ENCODE measurements at places on chromosomes 6 and 20.

DNA sequence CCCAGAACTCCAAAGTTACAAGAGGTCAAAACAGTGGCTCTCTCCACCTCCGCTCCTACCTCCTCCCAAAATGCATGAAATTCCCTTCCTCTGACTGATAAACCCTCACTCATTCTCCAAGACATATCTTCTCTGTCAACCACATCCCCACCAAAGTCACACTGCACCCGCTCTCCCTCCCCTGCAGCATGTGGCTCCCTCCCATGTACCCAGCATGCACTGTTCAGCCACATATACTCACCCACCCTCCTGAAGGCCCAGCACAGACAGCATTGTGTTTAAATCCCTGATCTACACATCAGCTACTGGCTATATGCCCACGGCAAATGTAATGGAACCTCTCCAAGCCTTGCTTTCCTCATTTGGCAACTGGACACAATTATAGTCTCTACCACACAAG lies 5.5 kb upstream of the POU5F1 start:
- no peak for DNase-seq

- peak; percentile 86 for DNase-seq
Measured at GRCh38 chr20:59598625-59599310, 5.6 kb upstream of the PHACTR3 start.

DNA sequence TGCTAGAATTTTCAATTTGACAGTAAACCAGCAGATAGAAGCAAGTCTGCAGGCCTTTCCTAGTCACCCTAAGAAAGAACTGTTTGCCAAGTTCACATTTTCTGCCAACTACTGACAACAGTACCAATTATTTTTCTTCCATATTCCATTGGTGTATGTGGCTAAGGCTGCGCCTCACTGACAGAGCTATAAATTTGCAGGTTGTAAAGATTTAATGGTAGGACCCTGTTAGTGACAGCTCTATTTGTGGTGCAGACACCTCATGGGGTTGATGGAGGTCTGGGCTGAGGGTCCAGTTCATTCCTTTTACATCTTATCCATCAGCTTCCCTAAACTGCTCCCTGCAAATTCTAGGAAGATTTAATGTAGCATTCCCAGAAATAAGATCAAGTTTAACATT lies 228.5 kb downstream of the FRK start:
- DNase-seq, result no peak

- no peak for DNase-seq
Measured at GRCh38 chr6:111631903-111632460, 26.3 kb upstream of the TRAF3IP2 start.

- no peak for DNase-seq
Measured at GRCh38 chr6:26416288-26416687, 14.2 kb downstream of the BTN3A1 start.

DNA sequence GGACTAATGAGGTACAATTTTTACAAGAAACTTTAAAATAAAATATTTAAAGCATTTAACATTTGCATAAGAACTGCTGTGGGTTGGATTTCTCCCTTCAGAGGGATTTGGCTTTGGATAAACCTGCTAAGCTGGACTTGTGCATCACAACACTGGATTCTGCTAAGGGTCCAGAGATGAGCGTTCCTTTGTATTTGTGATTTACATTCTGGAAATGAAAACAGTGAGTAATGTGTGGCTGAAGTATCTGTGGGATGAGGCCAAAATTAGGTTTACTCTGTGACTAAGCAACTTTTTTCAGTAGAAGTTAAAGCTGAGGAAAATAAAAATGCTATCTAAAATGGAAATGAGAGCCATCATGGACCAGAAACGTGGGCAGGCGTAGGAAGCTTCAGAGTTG lies 494.3 kb downstream of the EPM2A start:
- no peak for DNase-seq

- peak; percentile 74 for DNase-seq
Measured at GRCh38 chr20:37501940-37502339, 19.1 kb upstream of the NNAT start.

GRCh38 chr20:35009665-35010328 lies 54.1 kb downstream of the MYH7B start:
- no peak for DNase-seq

DNA sequence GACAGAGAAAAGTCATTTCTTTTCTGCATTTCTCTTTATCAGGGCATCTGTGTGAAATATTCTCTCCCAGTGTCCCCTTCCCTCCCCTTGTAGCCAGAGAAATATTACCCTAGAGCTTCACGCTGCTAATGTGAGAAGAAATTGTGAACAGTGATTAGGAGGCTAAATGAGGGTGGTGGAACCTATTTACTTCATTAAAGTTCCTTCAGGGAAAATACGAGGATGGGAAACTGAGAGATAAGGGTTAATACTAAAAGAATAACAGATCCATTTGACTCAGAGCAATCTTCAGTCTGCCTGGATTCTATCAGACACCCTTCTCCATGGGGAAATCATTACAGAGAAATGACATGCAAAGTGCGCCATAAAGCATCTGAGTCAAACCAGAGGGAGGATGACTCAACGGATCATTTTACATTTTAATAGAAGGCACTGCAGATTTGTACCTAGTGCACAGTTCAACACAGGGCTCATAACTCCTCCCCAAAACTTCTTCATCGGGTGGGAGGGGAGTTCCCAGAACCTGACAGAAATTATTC lies 131.3 kb downstream of the GJA10 start:
- no peak for DNase-seq

GRCh38 chr6:34084591-34085290 lies 61.1 kb downstream of the GRM4 start:
- DNase-seq, result peak; percentile 87

GRCh38 chr6:11434565-11435326 lies 102.8 kb upstream of the TMEM170B start:
- DNase-seq, result no peak

DNA sequence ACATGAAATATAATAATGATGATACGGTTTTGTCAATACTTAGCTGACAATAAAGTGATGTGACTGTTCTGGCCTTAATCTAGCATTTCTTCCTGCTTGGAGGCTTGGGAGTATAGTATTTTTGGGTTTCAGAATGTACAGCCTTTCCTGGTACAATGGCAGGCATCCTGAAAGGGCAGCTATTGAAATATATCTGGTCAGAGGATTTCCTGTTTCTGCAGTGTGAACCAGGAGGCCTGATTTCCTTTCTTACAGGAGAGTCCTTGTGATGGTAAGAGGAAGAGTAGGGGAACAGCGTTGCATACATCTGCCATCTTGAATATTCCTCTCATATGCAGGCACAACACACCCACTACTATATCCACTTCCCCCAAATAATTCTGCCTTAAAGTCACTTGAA lies 93.7 kb downstream of the MYO6 start:
- DNase-seq, result no peak
